ENCODE measurements at places on chromosomes 12 and 14.

DNA sequence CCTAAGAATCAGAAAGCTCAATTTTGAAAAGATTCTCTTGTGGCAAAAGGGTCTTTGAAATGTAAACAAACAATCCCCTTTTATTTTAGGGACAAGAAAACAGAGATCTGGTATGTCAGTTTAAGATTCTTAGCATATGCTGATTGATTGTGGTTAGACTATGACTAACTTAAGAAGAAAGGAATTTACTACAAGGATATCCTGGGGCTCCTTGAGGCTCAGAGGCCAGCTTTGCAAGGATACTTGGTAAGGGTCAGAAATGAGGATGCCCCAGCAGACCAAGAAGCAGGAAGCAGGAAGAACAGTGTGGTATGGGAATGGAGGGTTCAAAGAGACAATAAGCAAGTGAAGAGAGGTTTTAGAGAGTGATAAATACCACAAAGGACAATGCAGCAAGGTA is 474.6 kb downstream of the ETNK1 start:
- DNase-seq: no peak

- no peak for DNase-seq
Measured at GRCh38 chr14:54975856-54976255, 51.0 kb downstream of the WDHD1 start.

DNA sequence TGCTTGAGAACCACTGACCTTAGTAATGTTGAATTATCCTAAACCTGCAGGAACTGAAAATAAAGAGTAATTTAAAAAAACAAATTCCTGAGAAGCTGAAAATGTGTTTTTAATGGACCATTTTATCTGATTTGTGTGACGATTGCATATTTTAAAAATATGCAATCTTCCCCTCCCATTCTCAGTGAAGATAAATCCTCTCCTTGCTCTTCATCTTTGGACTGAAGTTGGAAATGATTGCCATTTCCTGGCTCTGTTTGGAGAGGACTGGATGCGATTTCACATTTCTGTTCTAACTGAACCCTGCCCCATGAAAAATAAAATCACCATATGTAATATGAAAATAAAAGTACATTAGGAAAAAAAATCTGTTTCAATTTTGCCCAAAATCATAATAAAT is 216.3 kb downstream of the SLC6A15 start:
- DNase-seq: no peak

GRCh38 chr14:82621881-82622450 is 1088.3 kb upstream of the SEL1L start:
- DNase-seq: no peak

DNA sequence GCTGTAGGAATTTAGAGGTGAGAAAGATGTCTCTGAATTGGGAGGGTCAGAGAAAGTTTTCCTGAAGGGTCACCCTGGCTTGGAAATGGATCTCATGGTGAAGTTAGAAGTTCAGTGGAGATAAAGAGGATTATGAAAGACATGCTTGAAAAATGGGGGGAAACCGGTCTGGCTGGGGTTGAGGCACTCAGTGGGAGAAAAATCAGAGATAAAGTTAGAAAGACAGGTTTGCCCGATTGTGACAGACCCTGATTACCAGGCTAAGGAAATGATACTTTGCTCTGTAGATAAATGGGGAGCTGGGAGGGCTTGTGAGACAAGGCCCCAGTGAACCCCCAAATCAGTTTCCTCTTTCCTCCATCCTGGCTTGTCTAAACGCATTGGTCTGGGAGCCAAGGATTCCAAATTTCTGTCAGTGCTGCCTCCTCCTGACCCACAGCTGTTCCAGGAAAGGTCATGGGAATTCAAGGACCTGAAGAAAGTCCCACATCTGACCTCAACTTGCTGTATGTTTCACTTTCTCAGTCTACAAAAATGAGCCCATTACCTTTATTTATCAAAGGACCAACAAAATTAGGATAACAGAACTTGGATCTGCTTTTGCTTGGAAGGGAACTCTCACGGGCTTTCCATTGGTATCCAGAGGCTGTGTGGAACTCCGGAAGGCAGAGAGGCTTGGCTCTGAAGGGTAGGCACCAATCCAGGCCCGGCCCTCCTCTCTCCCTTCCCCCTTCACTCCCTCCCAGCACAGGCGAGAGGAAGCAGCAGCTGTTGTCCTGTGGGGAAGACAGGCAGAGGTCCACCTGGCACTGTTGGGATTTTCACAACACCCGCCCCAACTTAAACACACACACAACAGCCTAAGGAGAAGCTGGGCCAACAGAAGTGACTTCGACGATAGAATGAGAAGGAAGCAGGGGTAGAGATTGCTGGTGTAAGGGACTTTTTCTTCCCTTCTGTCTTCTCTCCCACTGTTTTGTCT is 3.4 kb upstream of the RNASE7 start:
- DNase-seq: no peak

DNA sequence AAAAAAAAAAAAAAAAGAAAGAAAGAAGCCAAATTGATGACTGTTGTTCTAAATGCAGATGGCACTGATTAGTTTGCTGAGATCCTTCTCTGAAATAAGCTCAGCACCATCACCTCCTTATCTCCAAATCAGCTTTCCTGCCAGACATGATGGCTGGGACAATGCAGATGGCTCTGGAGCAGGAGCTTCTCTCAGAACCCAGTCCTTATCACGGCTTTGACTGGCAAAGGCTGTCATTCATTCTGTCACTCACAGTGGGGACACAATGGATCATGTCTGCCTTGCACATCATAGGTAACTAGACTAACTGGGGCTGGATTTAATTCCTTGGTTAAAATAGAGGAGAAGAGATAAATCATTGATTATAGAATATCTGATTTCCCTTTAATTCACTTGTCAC is 146.3 kb downstream of the PDZRN4 start:
- no peak for DNase-seq

DNA sequence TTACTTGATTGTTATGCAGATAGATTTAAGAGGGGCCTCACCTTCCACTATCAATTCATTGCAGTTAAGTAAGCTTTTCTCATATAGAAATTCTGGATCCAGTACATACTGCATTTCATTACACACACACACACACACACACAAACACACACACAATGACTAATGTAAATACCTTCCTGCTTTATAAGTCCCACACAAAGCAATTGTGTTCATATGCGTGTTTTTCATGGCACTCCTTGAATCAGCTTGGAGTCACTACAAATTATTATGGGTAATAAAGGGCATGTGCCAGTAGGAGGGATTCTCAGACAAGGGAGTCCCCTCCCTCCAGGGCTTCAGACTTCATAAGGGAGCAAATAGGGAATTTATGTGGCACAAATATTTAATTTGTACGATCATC is 4.5 kb downstream of the MIPOL1 start:
- no peak for DNase-seq

DNA sequence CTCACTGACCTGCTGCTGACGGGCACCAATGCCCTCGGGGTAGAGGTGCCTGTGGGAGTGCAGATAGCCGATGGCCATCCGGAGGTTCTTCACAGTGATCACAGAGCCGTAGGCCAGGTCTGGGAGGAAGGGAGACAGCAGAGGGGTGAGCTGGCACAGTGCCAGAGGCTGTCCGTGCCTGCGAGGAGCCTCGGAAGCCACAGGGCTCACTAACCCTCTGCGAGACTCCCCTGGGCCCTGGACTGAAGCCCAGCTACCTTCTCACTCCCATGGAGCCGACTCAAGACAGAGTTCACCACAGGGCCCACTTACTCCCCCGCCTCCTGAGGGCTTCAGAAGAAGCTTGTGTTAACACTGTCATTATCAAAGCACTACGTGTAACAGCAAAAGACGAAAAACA is 24.5 kb downstream of the POMT2 start:
- no peak for DNase-seq

- DNase-seq: no peak
Measured at GRCh38 chr12:107415071-107415470, 270.5 kb upstream of the PWP1 start.

- no peak for DNase-seq
Measured at GRCh38 chr12:25585021-25585523, 32.0 kb upstream of the LMNTD1 start.

DNA sequence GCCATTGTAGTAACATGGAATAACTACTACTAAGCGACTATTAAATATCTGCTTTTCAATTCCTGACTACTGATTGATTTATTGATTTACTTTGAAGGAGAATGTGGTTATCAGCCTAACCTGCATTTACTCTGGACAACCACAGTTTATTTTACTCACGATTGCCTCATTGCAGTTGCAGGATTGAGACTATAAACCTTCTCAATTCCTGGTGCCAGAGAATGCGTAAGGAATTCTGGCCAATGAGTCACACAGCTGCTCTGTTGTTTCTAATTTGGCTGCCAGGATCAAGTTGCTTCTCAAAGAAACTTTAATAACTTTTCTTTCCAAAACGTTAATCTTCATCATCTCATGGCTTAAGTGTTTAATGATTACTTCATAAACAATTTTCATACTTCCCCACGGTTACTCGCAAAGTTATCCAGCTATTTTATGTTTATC is 13.1 kb upstream of the TMTC1 start:
- DNase-seq: no peak

DNA sequence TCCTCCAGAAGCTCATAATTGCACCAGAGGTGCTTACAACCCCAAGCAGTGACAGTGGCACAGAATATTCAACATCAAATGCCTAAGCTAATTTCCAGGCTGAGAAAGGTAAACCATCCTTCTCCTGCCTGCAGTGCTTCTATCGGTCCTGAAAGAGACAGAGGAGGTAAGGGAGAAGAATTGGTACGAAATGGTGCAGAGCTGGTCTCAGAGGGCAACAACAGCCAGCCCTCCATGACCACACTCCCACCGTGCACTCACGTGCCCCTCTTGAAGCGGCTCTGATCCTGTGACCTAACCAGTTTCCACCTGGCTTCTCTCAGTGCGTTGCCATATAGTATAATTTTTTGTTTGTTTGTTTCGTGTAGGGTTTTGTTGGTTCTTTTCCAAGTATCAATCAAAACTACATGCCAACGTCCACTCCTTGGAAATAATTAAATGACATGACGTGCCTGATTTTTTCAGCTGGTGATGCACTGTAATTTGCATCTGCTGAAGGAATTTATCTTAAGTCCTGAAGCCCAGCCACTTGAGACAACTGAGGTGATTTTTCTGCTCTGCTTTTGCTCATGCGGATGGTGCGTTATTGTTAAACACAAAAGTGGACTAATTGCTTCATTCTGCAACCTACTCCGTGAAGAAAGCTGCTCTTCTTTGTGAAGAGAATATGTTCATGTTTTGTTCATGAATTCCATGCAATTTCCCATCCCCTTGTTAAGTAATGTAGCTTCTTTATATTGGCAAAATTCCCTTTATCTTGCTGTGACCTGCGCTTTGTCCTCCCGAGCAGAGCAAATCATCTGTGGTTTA is 1.3 kb upstream of the ATP2A2 start:
- no peak for DNase-seq

DNA sequence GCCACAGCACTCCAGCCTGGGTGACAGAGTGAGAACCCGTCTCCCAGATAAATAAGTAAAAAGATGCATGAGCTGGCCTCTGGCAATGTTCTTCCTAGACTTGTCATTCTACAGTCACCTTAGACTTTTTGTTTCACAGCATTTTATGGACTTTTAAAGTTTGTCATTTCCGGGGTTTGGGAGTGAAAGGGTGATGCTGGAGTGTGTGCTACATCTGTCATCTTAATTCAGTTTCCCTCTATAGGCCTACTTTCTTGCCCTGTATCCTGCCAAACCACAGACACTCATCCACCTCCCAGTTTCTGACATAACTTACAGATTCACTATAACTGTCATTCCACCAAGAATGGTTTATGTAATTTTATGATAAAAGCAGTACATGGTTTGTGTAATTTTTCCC is 166.7 kb upstream of the PARP11 start:
- no peak for DNase-seq

GRCh38 chr14:95255013-95255412 is 64.7 kb downstream of the CLMN start:
- no peak for DNase-seq

DNA sequence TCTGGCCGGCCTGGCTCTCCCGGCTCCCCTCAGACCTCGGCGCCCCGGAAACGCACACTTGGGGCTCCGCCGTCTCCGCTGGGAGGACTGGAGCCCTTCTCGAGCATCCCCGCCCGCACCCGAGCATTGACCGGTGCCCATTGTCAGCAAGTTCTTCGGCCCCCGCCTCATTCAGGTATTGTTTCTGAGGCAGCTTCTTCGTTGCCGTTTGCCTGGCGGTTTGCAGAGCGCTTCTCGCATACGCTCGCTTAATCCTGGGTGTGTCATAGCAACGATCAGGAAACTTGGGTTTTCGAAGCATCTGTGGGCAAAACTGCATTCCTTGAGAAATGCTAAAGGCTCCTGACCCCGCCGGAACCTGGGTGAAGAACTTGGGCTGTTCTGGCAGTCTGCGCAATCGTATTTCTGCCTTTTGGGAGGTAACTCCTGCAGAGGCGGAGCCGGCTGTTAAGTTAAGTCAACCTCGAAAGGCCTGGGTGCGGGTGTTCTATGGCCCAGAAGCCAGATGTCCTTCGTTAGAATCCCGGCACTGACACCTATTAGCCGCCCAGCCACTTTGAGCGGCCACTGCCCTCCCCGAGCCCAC is 518 bp downstream of the GSKIP start:
- no peak for DNase-seq

DNA sequence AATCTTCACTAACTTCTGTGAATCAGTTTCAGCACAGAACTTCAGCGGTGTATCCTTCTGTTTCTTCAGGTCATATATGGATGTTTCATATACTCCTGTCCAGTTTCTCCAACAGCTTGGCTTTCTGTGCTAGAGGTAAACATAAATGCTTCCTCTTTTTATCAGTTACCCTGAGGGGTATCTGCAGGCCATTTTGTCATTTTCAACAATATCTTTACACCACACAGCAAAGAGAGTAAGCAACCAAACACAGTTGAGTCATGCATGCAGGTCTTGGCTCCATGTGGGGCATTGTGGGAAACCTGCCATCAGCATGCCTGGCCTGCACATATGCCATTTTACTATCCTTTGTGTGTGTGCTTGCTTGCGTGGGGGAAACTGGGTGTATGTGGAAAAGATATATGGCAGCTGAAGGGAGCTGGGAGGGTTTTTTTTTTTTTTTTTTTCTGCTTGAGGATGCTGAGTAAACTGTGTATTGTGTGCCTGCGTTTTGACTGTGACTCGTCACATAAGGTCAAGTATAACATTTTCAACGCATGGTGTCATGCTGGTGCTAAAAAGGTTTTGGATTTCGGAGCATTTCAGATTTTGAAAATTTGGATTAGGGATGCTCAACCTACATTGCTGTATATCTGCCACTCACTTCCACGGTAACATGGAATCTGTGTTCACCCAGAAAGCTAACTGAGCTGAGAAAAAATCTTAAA is 56.1 kb upstream of the YARS2 start:
- no peak for DNase-seq

- DNase-seq: no peak
Measured at GRCh38 chr14:90184094-90184493, 72.3 kb upstream of the PSMC1 start.

- no peak for DNase-seq
Measured at GRCh38 chr14:57371013-57371412, 19.4 kb upstream of the NAA30 start.

- no peak for DNase-seq
Measured at GRCh38 chr12:19301688-19302087, 137.6 kb upstream of the AEBP2 start.

GRCh38 chr12:88142610-88142991 is 494 bp downstream of the TMTC3 start:
- DNase-seq: no peak
